ENCODE measurements at places on chromosomes 16 and 17.

DNA sequence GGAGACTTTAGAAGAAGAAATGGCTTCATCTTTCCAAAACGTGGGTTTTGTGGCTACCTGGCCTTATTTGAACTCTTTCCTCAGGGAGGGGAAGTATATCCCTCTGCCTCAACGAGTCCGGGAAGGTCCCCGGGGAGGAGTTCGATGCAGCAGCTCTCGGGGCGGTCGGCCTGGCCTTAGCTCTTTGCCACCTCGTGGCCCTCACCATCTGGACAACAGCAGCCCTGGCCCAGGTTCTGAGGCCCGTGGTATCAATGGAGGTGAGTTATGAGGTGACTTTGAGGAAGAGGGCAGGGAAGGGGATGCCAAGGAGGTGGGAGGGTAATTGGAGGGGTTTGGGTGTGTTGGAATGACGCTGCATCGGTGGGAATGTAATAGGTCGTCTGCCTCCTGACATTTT, 7.7 kb downstream of the ATXN2L start:
- DNase-seq, result no peak

GRCh38 chr17:19348081-19348650, 14.4 kb downstream of the B9D1 start:
- no peak for DNase-seq

DNA sequence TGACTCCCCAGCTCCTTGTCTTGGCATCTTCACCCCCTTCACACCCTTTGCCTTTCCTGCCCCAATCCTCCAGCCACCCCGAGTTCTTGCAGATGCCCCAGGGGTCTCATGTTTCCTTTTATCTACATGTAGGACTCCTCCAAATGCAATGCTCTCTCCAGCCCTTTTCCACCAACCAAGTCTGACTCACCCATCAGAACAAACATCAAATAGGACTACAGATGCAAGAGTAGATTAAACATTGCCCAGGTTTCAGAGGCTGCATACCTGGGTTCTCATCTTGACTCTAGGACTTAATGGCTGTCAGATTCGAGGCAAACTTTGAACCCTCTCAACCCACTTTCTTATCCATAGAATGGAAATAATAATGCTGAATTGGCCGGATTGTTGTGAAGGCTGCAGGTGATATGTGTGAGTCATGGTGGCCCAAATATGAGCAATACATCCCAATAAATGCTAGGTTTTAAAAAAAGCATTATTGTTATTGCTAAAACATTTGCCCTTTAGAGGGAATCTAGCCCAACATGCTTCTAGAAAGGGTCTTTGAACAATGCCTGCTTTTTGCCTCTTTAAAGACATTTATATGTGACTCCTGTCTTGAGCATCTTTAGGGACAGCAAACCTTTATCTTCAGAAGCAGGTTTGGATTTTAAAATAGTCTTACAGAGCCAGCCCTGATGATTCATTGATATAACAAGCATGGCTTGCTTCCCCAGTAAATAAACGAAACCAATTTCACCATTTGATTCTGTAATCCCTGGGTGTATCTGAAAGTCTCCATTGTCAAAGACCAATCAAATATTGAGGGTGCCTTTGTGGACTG, 310.1 kb downstream of the FOXL1 start:
- no peak for DNase-seq

DNA sequence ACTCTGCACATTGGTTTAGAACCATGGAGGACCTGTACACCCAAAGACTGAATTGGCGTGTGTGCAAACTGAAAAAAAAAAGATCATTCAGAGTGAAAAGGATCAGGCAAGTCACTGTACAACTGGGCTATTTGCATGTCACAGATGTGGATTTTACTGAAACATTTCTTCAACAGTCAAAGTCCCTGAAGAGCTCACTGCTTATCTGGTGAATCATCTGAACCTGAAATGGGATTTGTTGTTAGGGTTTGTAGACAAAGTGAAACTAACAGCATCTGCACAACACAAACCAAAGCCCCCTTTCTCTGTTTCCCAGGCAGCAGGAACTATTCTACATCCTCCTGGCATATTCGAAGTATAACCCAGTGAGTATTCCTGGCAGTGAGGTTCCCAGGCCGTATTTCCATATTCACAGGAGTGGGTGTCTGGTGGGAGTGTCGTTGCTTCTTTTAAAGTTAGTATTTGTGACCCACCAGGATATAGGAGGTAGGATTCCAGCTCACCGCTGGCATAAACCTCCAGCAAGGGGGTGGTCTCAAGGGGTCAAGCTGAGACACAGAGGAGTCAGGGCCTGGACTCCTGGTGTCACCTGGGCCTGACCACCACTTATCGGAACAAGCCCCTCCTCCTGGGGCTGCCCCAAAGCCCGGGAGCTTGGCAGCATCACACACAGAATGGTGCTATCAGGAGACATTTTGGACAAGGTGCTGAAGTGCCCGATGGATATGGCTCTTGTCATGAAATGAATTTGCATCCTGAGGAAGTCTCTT, 80.9 kb downstream of the GOSR1 start:
- no peak for DNase-seq

DNA sequence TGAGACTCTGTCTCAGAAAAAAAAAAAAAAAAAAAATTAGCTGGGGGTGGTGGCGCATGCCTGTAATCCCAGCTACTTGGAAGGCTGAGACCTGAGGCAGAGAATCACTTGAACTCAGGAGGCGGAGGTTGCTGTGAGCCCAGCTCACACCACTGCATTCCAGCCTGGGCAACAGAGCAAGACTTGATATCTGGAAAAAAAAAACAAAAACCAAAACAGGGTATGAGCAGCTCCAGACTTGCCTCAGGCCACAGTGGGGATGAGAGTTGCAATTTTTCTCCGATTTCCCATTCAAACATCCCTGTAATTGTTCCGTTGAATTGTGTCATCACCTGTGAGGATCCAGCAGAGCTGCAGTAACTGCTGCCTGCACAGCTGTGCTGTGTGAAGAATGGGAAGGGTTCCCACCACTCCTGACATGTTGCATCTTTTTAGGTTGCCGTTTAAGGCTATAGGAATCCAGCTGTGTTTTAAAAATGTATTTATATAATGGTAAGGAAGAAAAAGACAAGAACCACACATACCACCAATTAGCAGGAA, 150.0 kb downstream of the VPS53 start:
- DNase-seq, result no peak

- no peak for DNase-seq
These were observed 16.8 kb upstream of the COL1A1 start for GRCh38 chr17:50218071-50218759.

- DNase-seq, result no peak
These were observed 14.9 kb downstream of the IGFBP4 start for GRCh38 chr17:40457964-40458791.

- DNase-seq, result no peak
These were observed 20.0 kb downstream of the NUP93 start for GRCh38 chr16:56749672-56750491.

GRCh38 chr16:9099131-9099625, 7.7 kb downstream of the HAPSTR1 start:
- DNase-seq, result no peak

GRCh38 chr17:43578404-43578698, 32.2 kb upstream of the ETV4 start:
- no peak for DNase-seq

DNA sequence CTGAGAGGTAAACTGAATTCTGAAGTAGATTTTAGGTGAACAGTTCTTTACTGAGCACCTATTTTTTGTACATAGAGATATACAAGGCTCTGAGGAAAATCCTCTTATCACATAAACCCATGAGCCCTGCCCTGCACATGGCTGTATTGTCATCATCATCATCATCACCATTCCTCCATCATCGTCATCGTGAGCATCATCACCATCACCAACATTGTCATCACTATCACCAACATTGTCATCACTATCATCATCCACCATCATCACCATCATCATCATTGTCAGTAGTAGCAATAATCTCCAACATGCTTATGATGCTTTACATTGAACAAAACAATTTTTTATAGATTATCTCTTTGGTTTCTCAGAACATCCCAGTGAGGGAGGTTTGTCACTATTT, 20.7 kb downstream of the ASIC2 start:
- DNase-seq, result no peak

Data from stimulated activated CD4-positive, alpha-beta T cell treated with anti-CD3 and anti-CD28 coated beads, Interleukin-1b, Interleukin-23, amount 100 ng/mL, for 1 hour (primary cell).